Lower lobe of right lung (tissue), 2 donors: ENCODE measurements at places on chromosomes 1 and 21.

- no peak for DNase-seq
These were observed 54.9 kb downstream of the KIAA1614 start for GRCh38 chr1:180967558-180967957.

DNA sequence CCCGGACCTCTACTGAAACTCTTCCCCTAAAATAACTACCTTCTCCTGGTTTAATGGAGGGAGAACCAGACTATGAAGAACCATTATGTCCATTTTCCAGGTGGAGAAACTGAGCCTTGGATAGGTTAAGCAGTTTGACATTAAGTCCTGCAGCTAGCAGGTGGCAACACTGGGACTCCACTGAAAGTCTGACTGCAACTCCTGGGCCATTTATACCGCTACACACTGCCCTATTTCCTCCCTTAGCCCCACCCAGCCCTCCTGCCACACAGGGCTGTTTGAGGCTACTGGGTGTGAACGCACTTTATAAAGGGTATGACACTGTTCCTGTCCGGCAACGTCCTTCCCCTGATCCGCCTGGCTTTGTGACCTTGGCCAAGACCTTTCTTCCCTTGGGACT is 511 bp upstream of the INPP5B start:
- no peak for DNase-seq

GRCh38 chr1:116956378-116956777 is 45.2 kb upstream of the CD101 start:
- DNase-seq = no peak

GRCh38 chr1:24793447-24794129 is 48.3 kb downstream of the CLIC4 start:
- DNase-seq = no peak

DNA sequence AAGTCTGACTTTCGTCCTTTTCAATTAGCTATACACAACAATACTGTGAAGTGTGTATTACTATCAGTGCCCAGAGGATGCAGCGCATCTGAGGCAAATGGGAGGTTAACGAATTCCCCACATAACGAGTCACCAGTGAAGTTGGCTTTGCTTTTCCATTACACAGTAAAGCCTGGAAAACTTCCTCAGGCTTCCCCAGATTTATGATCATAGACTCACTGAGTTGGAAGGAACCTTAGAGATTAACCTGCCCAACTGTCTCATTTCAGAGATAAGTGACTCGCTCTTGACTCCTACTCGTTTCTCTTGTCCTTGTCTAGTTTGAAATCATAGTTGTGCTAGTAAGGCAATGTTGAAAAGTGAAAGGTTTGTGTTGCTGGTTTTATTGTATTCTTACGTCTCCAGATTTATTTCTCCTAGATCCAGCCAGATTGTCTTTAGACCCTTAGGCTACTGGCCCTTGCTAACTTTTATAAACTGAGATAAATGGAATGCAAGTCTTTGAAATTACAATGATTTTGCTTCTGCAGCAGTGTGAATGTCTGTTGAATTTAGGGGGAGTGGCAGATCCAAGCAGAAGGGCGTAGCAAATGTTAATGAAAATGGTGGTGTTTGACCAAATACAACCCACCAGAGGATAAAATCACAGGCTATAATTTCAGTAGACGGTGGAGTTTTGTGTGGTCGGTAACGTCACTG is 17.3 kb downstream of the S1PR1 start:
- DNase-seq = no peak

- no peak for DNase-seq
These were observed 25.1 kb upstream of the AGL start for GRCh38 chr1:99825098-99825497.
